ENCODE measurements at places on chromosomes 5 and 9. TPM values are rescaled to one million over a fixed set of nuclear protein-coding genes. Genes with fewer than 3 reads are reported as not detected.

DNA sequence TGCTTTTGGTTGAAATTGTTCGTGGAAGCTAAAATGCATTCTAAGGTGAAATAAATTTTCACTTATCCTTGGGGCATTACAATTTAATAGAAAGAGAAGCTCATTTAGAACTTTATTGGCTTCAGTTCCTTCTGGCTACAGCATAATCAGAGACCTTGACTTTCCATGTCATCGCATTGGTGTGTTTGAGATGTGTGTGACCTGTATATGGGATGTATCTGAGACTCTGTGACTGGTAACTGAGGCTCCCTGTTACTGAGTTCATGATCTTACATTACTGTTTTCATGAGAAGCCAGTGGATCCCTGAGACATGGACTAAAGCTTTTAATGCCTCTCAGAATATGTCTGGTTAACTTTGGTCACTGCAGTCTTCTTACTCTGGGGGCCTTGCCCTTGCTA, 32.5 kb downstream of the SH3GL2 start:
- DNase-seq, result no peak

DNA sequence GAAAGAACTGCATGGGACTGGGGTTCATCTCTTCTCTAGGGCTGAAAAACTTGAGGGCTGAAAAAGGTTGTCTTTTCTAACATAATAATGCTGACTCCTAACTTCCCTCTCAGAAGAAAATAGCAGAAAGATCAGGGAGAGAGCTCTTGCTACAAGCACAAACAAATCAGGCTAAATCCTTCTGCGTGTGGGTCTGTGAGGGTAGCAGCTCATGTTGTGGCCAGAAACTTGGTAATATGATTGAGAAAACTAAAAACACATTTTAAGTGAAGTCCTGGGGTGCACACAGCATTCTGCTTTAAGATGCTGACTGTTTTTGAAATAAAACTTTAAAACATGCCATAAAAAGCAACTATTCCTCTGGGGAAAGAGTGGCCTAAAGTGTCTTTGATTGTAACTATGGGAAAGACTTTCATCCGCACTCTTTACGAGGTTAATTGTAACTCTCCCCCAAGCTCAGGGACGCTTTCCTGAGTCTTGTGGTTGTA, 56.7 kb downstream of the SAXO1 start:
- DNase-seq, result no peak

DNA sequence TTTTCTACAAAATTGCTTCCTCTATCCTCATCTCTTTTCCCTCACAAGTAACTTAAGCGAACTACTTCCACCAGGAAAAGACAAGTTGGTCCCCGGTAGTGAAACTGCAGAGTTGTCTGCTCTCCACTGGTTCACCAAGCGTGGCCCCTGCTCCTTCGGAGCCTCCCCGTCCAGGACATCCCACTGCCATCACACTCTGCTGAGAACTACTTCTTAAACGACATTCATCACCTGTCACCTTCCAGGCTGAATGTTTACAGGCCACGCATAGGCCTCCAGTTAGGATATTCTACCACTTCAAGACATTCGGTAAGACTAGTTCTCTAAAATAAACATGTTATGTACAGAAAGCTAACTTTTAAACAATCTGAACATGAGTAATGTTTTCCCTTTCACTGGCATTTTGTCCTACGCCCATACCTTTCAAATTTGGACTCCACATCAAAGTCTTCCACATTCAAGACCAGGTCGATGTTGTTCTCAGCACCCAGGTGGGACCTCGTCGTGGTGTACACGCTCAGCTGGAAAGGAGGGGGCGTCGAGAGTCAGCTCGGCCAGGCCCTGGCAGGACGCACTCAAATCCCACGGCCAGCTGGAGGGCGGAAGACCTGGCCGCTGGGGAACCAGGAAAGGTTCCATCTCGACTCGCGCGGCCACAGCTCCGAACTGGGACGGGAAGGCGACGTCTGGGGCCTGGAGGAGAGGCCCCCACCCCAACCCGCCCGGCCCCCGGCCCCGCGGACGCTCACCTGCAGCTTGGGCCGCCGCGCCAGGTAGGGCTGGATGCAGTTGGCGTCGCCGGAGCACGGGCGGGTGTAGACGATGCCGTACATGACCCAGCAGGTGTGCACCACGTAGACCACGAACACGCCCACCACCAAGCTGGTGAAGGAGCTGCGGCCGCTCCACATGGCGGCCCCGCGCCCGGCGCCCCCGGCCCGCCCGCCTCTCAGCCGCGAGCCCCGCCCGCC, 683 bp downstream of the CLPTM1L start:
- DNase-seq, result no peak

The CCNJL gene
- total RNA-seq, result 3.3 TPM

DNA sequence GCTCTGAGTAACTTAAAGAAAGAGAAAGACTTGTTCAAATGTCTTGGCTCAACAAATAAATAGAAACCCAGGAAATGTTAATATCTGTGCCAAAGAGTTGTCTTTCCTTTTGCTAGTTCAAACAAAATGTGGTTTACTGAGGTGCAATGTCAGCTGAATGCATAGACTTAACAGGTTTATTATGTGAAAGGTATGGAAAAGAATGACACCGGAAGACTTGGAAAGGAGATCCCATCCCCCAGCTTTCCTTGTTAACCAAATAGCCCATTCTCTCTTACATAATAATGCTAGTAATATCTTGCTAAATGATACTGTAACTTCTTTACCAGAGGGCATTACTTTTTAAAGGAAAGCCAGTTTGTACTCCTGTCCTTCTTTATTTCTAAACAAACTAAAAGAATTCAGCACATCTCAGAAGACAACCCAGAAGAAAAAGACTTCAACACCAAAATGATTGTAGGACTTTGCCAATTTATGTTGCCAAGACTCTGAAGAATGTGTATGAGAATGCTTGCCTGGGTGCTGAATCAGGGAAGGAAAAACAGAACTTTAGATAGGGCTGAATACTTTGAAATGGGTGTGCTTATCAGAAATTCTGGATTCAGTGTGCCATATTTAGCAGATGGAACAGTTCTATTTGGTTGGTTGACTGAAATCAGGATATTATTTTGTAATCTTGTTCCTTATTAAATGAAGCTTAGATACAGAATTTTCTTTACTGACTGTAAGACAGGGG, 344.1 kb downstream of the TMEM38B start:
- no peak for DNase-seq

DNA sequence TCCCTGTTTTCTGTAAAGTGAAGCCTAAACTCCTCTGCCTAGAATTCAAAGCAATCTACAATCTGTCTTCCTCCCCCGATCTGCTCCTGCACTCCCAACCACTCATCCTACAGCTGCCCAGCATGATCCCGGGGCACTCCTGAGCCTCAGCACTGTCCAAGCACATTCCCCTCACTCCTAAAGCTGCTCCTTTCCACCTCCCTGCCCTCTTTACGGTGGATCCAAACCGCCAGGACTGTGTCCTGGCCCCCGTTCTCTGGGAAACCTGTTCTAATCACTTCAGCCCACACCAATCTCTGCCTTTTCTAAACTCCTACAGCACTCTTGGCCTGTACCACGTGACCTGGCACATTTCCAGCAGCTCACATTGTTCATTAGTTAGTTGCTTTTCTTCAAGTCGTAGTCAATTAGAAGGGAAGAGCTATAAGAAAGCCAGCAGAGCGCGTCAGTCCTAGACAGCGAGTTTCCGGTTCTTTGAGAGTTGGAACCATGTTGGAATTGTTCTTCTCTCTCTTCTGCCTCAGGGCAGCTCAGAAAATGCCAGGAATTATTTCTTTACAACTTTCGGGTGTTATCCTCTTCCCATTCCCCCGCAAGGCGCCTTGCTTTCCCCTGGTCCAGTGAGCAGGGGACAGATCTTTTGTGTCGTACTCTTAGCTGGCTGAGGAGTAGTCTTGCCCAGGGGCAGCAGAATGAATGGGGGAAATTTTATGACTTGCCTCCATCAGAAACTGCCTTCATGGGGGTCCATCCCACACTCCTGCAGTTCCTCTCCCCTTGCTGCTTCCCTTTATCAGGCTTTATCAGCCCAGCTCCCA, 60.7 kb downstream of the NRG2 start:
- DNase-seq, result peak; percentile 62

The GLE1 gene
- 19.3 TPM for total RNA-seq

DNA sequence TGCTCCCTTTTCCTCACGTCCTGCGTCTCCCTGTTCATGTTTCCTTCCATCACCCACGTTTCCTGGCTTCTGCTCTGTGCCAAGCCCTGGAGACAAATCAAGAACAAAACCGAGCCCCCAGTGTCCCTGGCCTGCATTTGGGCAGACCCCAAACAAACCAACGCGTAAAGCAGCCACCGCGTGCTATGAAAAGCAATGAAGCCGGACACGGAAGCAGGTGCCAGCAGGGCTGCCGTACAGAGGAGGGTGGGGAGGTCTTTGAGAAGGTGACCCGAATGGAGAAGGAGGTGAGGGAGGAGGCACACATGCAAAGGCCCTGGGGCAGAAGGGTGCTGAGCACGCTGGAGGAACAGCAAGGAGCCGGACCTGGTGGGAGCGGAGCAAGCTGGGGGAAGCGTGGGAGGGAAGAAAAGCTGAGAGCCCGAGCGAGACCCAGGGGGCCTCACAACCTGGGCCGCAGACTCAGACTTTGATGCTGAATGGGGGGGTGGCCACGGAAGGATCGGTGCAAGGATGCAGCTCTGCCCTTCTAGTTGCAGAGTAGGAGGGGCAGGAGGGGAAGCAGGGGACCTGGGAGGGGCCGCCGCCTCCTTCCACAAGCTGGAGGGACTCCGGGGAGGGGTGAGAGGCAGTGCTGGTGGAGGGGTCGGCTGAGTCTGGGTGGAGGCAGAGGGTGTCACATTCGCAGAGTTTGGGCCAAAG, 1.4 kb upstream of the QSOX2 start:
- no peak for DNase-seq

- no peak for DNase-seq
Measured at GRCh38 chr5:140245341-140245740, 57.6 kb downstream of the PFDN1 start.

- no peak for DNase-seq
Measured at GRCh38 chr5:154485850-154486426, 7.9 kb upstream of the HAND1 start.

- DNase-seq, result no peak
Measured at GRCh38 chr5:18299166-18299565, 664.9 kb downstream of the TAF11L14 start.

- DNase-seq, result no peak
Measured at GRCh38 chr9:4435197-4435596, 55.1 kb upstream of the SLC1A1 start.

The PCDHA6 gene
- 0.76 TPM for total RNA-seq

DNA sequence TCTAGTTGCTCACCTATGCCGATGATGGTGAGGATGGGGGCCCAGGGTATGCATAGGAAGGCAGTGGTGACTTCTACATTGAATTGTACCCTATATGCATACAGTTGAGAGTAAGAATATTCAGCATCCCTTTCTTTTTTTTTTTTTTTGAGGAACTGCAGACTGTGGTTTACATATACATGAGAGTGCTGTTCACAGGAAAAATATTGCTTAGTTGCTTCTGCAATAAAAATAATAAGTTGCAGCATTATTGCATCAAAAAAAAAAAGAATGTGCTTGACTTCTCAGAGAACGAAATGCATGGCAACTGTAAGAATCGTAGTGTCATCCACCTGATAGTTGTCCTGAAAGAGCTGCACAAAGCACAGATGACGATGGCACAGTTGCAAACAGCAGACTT, 52.8 kb downstream of the PTCD2 start:
- no peak for DNase-seq

DNA sequence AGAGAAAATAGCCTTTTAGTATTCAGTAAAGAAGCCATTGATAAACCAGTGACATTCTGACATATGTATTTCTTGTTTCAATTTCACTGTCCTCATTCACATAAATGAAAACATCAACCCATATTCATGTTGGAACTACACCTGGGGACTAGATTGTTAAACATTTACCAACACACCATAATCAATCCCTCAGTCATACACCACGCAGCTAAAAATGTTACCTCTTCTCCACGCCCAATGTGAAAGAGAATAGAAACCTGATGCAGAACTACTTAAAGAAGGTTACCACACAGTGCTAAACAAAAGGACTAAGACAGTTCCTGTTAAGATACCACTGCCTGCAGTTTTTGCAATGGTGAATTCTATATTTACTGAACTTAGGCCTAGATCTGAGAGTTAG, 518.9 kb downstream of the PRELID2 start:
- no peak for DNase-seq

DNA sequence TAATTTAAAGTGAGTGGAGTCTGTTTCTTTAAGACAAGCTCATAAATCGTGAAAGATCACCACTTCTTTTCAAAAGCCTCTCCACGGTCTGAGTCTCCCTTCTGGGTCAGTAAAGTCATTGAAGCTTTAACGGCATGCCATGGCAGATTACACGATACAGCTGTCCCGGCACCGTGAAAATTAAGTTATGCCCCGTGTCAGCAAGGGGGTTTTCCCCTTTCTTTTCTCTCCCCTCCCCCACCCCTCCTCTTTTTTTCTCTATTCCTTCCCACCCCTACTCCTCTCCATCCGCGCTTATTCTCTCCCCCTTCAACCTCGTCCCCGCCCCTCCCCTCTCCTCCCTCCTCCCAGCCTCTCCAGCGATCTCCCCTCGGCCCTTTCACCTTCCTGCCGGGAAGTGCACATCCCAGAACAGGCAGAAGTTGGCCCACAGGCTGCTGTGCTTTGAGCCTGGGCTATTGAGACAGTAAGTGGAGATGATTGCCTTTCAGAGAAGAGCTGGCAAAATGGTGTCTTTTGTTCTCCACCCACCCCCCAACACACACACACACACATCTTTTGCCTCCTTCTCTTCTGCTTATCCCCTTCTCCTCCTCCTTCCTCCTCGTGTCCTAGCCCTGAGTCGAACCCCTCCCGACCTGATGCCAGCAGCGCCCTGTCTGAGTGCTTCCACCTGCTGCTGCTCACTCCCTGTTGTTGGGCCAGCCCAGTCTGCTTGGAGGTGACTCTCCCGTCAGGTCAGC, 44.1 kb downstream of the GAS1 start:
- DNase-seq, result no peak

GRCh38 chr5:141192110-141192725, at the start of gene PCDHB10:
PCDHB10 (plus strand) TSS chr5:141192353; CDS start chr5:141192553, 200 bp downstream.
- DNase-seq, result no peak

- no peak for DNase-seq
Measured at GRCh38 chr5:24805230-24805629, 160.5 kb upstream of the CDH10 start.

The TEK gene
- 20.5 TPM for total RNA-seq

The RNF180 gene
- 16.4 TPM for total RNA-seq

DNA sequence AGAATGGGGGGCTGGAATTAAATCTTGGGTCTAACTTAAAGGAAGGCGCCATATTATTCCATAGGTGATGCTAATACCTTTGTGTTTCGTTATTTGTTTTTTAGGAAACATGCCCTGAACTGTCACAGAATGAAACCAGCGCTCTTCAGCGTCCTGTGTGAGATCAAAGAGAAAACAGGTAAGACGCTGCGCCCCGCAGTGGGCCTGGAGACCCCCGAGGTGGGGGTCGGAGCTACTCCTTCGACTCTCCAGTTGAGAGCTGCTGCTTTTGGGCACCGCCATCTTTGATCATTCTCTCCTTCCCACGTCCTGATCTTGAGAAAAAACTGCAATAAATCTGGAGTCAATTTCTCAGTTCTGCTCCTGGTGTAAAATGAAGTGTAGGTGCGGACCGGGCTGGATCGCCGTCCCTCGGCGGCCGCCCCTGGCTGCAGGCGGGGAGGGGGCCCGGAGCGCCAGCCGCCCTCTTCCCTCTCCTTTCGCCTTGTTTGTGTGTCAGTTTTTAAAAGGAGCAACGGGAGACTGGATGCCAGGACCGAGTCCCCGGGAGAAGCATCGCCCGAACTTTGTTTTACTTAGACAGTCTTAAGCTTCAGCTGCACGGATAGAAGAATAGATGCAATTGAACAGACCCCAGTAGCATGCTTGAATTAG, 1.4 kb downstream of the PBX3 start:
- DNase-seq, result no peak

The PLK2 gene
- total RNA-seq, result 145 TPM

- no peak for DNase-seq
Measured at GRCh38 chr9:36140086-36141084, 3.9 kb downstream of the GLIPR2 start.

- no peak for DNase-seq
Measured at GRCh38 chr9:120104771-120105170, 475.2 kb downstream of the CDK5RAP2 start.

Measured in sciatic nerve (tissue), 2 donors.